ENCODE measurements at places on chromosomes 11 and 22.

DNA sequence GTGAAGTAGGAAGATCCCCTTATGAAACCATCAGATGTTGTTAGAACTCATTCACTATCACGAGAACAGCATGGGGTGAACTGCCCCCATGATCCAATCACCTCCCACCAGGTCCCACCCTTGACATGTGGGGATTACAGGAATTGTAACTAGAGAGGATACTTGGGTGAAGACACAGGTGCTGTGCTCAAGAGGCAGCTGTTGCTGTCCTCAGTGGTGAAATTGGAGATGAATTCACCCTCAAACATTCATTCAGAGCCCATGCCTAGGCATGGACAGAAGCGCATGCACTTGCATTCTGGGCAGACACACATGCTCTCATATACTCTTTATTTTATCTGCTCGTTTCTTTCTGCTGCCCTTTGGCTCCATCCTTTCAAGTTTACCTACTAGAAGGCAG is 385.0 kb downstream of the INSC start:
- no peak for DNase-seq

GRCh38 chr11:86183694-86184093 is 60.9 kb upstream of the EED start:
- no peak for DNase-seq

DNA sequence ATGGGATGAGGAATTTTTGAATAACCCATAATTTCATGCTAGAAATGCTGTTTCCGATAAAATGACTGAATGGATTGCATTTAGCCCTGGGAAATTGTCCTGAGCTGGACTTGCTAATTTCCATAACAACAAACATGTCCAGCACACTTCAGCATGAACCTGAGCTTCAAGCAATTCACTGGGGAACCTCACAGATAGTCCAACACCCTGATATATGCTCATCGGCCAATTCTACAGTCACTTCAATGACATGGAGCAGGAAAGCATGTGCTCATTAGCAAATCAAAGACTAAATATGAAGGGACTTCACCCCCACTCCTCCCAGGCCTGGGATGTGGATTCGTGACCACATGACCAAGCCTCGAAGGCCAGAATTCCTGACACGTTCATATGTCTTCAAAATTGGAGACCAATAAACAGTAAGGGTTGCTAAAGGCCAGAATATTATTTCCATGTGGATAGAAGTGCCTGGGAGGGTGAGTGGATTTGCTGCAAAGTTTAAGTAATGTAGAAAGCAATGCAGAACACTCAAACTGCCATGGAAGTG is 131.9 kb downstream of the SLC1A2 start:
- no peak for DNase-seq

DNA sequence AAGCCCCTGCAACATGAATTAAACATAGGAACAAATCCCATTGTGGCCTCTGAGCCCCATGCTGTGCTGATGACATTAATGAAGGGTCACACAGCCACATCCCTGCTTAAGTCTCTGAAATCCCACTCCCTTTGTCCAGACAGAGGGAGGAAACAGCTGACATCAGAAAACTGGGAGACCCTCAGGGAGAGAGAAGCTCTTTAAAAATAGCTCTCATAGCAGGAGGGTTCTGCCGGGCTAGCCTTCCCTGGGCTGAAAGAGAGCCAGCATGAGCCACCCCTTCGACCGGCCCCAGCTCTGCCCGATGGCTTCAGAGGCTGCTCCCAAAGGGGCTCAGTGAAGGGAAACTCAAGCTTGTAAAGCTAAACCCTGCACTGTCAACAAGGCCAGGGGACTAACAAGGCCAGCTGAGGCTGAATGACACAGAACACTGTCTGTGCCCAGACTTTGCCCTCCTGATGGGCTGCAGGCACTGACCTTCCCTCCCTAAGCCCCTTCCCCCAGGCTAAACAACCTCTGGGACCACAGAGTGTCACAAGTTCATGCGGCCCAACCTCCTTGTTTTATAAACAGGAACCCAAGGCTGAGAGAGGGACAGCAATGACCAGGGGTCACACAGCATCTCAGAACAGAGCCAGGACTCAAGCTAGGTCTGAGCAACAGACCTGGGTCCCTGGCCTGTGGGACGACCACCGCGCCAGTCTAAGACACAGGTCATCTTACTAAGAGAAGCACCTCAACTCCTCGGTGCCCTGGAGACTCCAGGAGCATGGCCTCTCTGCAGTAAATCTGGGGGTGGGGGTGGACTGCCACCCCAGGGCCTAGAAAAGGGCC is 163.8 kb downstream of the CHST1 start:
- DNase-seq, result no peak

GRCh38 chr11:68932358-68932757 is 28.7 kb downstream of the IGHMBP2 start:
- DNase-seq, result no peak

GRCh38 chr11:108929241-108929640 is 264.4 kb downstream of the DDX10 start:
- no peak for DNase-seq

DNA sequence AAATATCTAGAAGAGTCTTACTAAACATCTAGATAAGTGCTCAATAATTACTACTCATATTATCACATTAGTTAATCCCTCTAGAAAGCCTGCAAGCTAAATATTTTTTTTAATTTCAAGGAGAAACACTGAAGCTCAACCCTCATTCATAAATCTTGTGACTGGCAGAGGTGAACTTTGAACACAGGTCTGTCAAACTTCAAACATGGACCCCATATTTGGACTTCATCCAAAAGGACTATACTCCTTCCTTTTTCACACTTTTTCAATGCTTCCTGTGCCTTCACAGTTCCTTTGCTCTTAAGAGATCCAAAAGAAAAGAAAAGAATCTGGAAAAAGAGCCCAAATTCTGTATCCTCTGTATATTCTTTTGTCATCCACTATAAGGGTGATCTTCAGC is 28.3 kb upstream of the OR9G4 start:
- no peak for DNase-seq

GRCh38 chr11:6012035-6012668 is 5.4 kb upstream of the OR56A4 start:
- DNase-seq, result no peak
